ENCODE measurements at places on chromosomes 2 and 18.

DNA sequence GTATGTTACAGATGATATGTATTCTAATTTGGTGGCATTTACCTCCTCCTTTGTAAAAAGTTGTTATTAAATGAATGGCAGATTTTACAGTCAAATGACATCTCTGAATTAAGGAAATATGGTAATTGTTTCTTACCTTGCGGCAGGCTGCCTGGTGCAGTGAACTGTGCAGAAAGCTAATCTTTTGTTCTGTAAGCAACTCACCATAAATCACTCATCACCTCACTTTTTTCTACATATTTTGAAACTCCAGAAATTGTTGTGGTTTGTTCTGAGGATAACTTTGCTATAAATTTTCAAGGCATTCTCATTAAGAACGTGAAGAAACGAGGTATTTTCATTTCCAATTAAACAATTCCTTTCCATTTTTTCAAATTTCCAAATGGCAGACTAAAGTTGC, 52.7 kb downstream of the ST6GAL2 start:
- no peak for DNase-seq

DNA sequence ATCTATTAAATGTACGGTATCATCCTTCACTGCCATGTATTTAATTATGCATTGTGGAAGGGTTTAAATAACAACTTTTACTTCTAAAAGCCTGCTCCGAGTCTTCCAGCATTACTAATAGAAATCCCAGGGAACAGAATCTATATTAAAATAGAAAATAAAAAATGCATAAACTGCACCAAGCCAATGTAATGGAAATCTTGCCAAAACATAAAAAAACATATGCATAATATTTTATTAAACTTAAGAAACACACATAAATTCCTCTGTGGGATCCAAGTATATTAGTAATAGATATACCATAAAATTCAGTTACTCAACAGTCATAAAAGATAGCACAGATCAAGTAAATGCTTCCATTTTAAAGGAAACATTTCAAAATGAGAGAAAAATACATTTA, 175.6 kb downstream of the TDRD15 start:
- DNase-seq: no peak

DNA sequence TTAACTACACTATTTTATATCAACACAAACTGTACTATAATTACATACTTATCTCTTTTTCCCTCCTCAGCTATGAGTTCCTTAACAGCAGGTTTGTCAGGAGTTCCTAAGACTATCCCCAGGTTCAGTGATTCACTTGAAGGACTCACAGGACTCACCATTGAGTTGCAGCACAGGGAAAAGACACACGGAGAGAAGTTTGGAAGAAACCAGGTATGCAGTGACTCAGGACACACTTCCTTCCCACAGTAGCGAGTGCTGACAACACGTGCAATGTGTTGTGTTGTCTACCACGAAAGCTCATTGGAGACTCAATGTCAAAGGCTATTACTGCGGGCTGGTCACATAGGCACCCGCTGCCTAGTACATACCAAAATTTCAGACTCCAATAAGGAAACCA, 32.0 kb downstream of the MGAT4A start:
- DNase-seq: no peak

- peak; percentile 1 for DNase-seq
Observed at GRCh38 chr18:57881818-57882413, 78.8 kb upstream of the ATP8B1 start.

- DNase-seq: no peak
Observed at GRCh38 chr2:60538101-60538500, 15.4 kb downstream of the BCL11A start.

DNA sequence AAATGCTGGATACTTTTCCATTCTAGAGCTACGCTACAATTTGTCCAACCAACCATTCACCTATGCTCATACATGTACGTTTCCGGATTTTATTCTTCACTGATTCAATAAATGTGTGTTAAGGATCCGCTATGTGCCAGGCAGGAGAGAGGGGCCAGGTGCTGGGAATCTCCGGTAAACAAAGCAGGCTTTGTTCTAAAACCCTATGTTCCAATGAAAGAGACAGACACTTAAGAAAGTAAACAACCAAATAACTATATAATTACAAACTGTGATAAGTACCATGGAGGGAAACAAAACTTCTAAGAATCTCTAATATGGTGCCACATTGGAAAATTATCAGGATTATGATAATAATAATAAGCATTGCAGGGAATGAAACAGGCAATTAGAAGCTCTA, 22.2 kb upstream of the POMC start:
- DNase-seq: no peak

- no peak for DNase-seq
Observed at GRCh38 chr18:27211569-27211968, 26.5 kb upstream of the CHST9 start.

- no peak for DNase-seq
Observed at GRCh38 chr2:37794717-37795116, 123.3 kb upstream of the CDC42EP3 start.

All from activated T-helper 1 cell treated with Interleukin-2 at 50 U/mL for 16 hours (primary cell).